NCI-H1092 treated with DMSO at 0.1 percent for 48 hours (cell line): ENCODE measurements at places on chromosomes 16 and 17.

- peak; percentile 38 for DNase-seq
Measured at GRCh38 chr16:85416228-85417109, 196.7 kb upstream of the GSE1 start.

- no peak for DNase-seq
Measured at GRCh38 chr16:52958951-52959350, 93.7 kb downstream of the CHD9NB start.

DNA sequence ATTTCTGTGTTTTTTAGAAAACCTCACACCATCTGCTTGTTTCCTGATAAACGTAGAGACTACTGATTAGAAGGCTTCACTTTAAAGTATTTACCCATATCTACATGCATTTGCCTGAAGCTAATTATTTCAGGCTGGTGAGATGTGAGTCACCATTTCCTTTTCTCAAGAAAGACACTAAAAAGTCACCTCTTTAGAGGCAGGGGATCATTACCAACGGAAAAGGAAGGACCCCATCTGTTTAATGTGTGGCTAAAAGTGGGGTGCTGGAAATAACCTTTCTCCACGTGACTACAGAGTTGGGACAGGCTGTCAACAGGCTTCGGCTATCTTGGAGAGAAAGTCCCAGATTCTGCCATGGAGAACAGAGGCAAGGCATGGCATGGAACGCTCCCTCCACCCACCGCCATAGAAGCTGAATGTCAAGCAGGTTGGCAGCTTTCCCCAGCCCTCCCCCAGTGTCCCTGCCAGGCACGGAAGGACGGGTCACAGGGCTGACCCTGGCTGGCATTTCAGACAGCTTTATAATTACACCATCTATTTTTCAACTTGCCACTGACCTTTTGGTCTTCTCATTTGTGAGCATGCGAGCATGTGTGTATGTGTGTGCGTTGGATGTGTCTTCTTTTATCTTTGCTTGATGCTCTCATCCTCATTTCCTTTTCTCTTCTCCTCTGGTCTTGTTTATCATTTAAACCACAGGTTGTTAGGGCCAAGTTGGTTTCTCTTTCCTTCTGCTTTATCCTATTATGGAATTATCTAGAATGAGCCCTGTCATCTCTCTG is 157.0 kb downstream of the CPPED1 start:
- no peak for DNase-seq

- DNase-seq, result no peak
Measured at GRCh38 chr17:81794509-81794908, 9.4 kb upstream of the GCGR start.

GRCh38 chr17:47221154-47221553 is 12.0 kb downstream of the MYL4 start:
- DNase-seq, result no peak

GRCh38 chr16:1705688-1706385 is at the start of gene MAPK8IP3:
MAPK8IP3 (plus strand) TSS chr16:1706195; CDS start chr16:1706340, 145 bp downstream.
- peak; percentile 91 for DNase-seq

GRCh38 chr17:79241616-79242015 is 167.0 kb downstream of the ENGASE start:
- DNase-seq, result no peak

DNA sequence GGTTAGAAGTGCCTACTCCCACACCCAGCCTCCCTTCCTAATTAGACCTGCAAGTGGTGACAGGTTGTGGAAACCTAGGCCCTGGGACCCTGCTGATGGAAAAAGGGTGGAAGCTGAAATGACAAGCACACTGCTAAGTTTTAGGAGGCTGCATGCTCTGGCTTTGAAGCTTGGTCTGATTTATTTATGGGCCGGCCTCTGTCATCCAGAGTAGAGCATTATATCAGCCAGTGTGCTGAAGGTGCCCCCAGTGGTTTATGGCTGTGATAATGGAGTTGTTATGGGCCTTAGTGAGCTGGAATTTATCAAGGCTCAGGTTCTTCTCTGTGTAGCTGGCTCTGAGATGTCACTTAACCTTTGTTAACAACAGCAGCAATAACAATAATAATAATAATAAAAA is 142.6 kb downstream of the UTP18 start:
- no peak for DNase-seq

GRCh38 chr17:16428098-16428882 is 12.9 kb downstream of the TRPV2 start:
- no peak for DNase-seq

GRCh38 chr16:87878704-87879103 is 9.4 kb upstream of the SLC7A5 start:
- DNase-seq, result no peak

DNA sequence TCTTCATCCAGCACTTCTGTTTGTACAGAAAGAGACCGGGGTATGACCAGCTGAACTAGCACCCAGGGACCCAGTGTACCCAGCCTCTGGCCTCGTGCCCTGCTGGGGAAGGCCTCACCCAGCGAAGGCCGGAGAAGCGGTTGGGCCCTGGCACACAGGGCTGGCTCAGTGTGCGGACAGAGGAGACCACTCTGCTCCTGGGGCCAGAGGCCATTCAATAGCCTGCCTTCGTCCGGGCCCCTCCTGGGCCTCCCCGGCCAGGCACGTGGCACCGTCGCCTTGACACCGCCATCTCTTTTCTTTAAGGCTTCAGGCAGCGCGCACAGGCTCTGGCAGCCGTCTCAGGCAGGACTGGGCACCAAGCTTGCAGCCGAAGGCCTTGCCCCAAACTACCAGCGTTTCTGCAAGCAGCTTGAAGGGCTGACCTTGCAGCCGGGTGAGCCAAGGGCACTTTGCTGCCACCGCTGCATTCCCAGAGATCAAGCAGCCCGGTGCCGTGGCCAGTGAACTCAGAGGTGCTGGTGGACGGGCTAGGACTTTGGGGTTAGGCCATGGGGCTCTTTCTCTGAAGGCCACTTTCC is 8.0 kb downstream of the TAX1BP3 start:
- no peak for DNase-seq

DNA sequence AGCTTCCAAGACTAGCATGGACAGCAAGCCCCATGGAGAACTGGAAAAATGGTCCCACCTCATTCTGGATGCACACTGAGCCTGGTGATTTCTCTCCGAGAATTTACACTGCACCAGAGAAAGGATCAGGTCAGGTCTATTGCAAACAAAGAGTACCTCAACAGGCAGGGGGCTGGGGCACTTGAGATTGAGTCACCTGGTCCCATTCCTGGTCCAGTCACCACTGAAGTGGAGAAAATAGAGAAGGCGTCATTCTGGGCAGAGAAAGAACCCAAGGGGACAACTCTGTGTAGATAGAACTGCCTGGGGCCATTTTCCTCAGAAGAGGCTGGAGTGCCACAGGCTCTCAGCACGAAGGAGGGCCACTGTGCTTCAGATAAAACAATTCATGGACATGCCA is 38.4 kb downstream of the CENPV start:
- DNase-seq, result no peak

DNA sequence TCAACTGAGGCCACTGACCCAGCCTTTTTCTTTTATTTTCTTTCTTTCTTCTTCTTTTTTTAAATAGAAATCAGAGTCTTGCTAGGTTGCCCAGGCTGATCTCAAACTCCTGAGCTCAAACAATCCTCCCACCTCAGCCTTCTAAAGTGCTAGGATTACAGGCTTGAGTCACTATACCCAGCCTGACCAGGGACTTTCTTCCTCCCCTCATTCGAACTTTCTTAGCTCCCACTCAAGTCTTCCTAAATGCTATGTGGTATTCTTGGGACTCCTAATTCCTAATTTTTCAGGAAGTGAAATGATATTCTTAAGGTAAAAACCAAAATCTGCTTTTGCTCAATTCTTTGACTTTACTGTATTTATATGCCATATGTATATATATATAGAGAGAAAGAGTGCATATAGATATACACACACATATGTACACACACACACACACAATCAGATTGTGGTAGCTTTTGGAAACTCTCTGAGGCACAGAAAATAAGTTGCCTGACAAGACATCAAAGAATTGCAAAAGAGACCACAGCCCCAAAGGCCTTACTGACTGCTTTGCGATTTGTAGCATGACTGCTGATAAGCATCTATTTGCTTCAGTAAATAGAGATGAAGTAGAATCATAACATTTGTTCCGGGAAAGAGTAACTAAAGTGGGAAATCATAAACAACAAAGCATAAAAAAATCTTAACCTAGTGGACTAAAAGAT is 9.5 kb upstream of the AMZ2 start:
- no peak for DNase-seq
